ENCODE measurements at places on chromosomes 12 and 14. TPM values are rescaled to one million over a fixed set of nuclear protein-coding genes. Genes with fewer than 3 reads are reported as not detected.

Gene CLEC1B
- not detected for total RNA-seq

Gene CCDC60
- not detected for total RNA-seq

Gene LRRC9
- 0.56 TPM for total RNA-seq

Gene ITGA7
- total RNA-seq: 3.7 TPM

Gene RALGAPA1
- total RNA-seq: 24.1 TPM

Gene FZD10
- total RNA-seq: not detected

Gene EIF2S3B
- 2.4 TPM for total RNA-seq

Measured in activated naive CD8-positive, alpha-beta T cell treated with anti-CD3 and anti-CD28 coated beads for 36 hours (primary cell).